ENCODE measurements at places on chromosomes 5 and 9. TPM values are rescaled to one million over a fixed set of nuclear protein-coding genes. Genes with fewer than 3 reads are reported as not detected.

DNA sequence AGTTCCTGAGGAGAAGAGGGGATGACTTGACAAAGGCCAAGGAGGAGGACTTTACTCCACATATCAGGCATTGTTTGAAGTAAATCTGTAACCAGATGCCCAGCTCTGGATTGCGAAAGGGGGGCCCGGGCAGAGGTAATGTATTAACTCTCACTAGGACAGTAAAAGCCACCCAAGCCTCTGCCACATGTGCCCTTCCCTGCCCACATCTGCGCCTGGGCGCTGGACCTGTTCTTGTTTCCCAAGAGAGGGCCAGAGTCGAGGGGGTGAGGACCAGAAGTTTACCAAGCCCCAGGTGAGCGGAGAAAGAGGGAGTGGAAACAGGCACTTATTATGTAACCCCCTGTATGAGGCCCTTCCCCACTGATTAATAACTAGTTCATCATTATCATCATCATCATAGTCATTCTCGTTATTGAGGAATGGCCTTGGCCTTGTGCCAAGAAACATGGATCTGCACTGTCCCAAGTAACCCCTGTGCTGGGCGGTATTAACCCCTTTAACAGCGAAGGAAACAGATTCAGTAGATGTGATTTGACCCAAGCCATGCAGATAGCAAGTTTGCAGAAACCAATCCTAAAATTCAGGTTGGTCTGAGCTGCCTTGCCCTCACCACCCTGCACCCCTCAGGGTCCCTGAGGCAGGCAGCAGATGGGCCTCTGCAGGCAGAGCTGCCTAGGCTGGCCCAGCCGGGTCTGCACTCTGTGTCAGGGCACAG, at the start of gene SLC23A1:
Gene SLC23A1, minus strand, starts transcription at position 23 of the 718 bp plus-strand sequence. CDS start 44 bp downstream, outside the sequence.
- H3K36me3 ChIP-seq, result no peaks in the 10 kb centered on the region
- no peak within 1 kb of the TSS for H3K27ac ChIP-seq
- peaks cover 8% of the 10 kb centered on the region for H3K4me1 ChIP-seq
- no peak within 1 kb of the TSS for H3K4me3 ChIP-seq

- no peak overlapping the region for H3K4me3 ChIP-seq
- H3K27ac ChIP-seq, result no peak overlapping the region
- no peaks in the 10 kb centered on the region for H3K36me3 ChIP-seq
- no peaks in the 10 kb centered on the region for H3K4me1 ChIP-seq
- no peak for DNase-seq
Measured at GRCh38 chr5:63262185-63262981, 683.8 kb downstream of the LRRC70 start.

- no peaks in the 10 kb centered on the region for H3K36me3 ChIP-seq
- no peak overlapping the region for H3K4me3 ChIP-seq
- no peaks in the 10 kb centered on the region for H3K27me3 ChIP-seq
- no peak for DNase-seq
Measured at GRCh38 chr9:131731644-131732043, 8.2 kb downstream of the RAPGEF1 start.

- no peaks in the 10 kb centered on the region for H3K27me3 ChIP-seq
- no peak for DNase-seq
- H3K4me3 ChIP-seq, result no peak overlapping the region
Measured at GRCh38 chr5:125521289-125521688, 774.9 kb upstream of the ZNF608 start.

GRCh38 chr9:68762570-68762969, 57.5 kb downstream of the PIP5K1B start:
- no peak for DNase-seq
- H3K4me1 ChIP-seq, result no peaks in the 10 kb centered on the region
- H3K4me3 ChIP-seq, result no peak overlapping the region
- H3K27ac ChIP-seq, result no peak overlapping the region
- no peaks in the 10 kb centered on the region for H3K36me3 ChIP-seq
- no peaks in the 10 kb centered on the region for H3K27me3 ChIP-seq

DNA sequence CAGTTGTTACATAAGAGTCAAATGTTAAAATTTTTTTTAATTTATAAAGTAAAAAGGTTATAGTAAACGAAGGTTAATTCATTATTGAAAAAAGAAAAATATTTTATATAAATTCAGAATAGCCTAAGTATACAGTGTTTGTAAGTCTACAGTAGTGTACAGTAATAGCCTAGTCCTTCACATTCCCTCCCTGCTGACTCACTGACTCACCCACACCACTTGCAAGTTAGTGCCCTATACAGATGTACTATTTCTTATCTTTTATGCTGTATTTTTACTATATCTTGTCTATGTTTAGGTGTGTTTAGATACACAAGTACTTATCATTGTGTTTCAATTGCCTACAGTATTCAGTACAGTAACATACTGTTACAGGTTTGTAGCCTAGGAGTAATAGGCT, 57.6 kb downstream of the MAMDC2 start:
- no peaks in the 10 kb centered on the region for H3K36me3 ChIP-seq
- no peak for DNase-seq
- H3K4me1 ChIP-seq, result peaks cover 4% of the 10 kb centered on the region
- H3K27ac ChIP-seq, result no peak overlapping the region

DNA sequence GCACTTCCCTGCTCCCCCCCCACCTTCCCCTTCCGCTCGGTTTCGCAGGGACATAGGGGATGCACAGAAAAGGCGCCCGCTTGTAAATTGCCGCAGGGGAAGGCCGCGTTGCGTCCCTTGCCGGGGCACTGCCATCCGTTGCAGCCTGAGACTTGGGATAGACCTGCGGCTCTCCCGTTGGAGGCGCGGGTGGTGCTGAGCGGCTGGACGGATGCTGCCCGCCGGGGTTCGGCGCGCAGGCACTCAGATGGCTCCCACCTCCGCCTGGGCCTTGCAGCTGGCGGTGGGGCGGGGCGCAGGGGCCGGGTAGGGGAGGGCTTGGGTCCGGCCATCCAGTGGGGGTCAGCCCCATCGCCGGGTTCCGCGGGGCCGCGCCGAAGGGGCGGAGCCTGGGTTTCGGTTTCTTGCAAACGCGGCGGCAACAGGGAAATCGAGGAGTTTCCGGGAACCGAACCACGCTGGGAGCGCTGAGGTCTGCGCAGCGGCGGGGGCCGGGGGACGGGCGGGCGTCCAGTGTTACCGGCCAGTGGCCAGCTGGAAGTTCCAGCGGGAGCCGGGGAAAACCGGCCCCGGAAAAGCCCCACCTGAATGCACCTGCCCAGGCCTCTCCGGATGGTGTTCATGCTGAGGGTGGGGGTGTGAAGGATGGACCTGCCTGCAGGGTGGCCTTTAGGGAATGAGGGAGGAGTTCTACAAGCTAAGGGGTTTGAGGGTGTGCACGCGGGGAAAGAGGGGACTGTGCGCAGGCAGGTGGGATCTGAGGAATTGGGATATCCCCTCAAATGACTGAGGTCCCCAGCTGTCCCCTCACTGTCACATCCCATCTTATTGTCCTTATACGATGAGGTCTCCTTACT, 6.3 kb upstream of the IRF1 start:
- H3K4me3 ChIP-seq, result peak overlapping the region; percentile 88
- peaks cover 2% of the 10 kb centered on the region for H3K27me3 ChIP-seq
- H3K4me1 ChIP-seq, result peaks cover 7% of the 10 kb centered on the region
- no peaks in the 10 kb centered on the region for H3K36me3 ChIP-seq
- H3K27ac ChIP-seq, result no peak overlapping the region

DNA sequence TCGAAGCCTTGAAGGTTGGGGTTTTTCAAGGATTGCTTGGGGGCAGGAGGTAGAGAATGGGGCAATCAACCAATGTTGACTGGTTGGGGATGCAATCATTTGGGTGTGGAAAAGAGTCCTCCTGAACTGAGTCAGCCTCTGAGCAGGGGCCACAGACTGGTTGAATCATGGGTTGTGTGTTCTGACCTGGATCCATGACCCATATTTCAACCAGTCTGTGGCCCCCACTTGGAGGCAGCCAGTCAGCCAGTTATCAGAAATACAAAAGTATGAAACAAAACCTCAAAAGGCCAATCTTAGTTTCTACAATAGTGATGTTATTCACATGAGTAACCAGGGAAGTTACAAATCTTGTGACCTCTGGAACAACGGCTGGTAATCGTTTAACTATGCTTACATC, 81.4 kb upstream of the RANBP6 start:
- H3K36me3 ChIP-seq, result no peaks in the 10 kb centered on the region
- no peaks in the 10 kb centered on the region for H3K4me1 ChIP-seq
- no peak overlapping the region for H3K27ac ChIP-seq
- H3K4me3 ChIP-seq, result no peak overlapping the region
- no peaks in the 10 kb centered on the region for H3K27me3 ChIP-seq

DNA sequence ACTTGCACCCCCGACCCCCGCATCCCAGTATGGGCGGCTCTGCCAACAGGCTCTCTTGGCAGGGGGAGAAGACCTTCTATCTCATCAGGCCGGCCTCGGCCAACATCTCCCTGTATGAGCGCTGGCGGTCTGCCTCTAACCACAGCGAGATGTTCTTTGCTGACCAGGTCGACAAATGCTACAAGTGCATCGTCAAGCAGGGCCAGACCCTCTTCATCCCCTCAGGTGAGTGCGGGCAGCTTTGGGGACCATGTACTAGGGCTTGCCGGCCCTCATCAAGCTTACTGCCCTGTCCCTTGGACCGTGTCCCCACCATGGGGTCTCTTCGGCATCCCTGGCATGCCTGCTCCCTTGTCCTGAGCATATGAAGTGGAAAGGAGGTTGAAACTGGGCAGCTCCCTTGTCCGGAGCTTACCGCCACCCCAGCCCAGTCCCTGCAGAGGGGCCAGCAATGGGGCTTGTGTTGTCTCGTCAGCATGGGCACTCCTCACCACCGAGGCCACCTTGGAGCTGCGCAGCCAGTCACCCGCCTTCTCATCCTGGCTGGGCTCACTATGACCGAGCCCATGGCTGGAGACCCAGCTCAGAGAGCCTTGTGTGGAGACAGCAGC, 78.1 kb downstream of the PHF2 start:
- no peaks in the 10 kb centered on the region for H3K27me3 ChIP-seq
- DNase-seq, result no peak
- H3K27ac ChIP-seq, result no peak overlapping the region
- H3K4me3 ChIP-seq, result no peak overlapping the region
- H3K4me1 ChIP-seq, result no peaks in the 10 kb centered on the region
- H3K36me3 ChIP-seq, result peaks cover 9% of the 10 kb centered on the region

DNA sequence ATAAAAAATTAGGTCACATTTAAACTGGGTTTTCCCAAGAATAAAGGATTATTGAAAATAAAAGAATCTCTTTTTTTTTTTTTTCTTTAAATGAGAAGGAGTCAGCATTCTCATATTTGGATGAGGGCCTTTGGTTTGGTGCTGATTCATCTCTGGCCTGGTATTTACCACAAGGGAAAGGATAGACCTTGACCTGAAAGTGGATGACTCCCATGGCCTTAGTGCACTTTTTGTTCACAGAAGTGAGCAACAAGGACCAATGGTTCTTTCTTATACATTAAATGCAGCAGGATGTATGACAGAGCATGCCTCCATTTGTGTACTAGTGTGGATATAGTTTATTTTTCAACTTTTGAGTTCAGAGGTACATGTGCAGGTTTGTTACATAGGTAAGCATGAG, 6.9 kb downstream of the YTHDC2 start:
- no peaks in the 10 kb centered on the region for H3K27me3 ChIP-seq
- H3K4me1 ChIP-seq, result no peaks in the 10 kb centered on the region
- no peak overlapping the region for H3K27ac ChIP-seq
- H3K4me3 ChIP-seq, result no peak overlapping the region
- H3K36me3 ChIP-seq, result peaks cover 18% of the 10 kb centered on the region

- DNase-seq, result no peak
- H3K4me1 ChIP-seq, result peaks cover 10% of the 10 kb centered on the region
- H3K27me3 ChIP-seq, result no peaks in the 10 kb centered on the region
- H3K4me3 ChIP-seq, result no peak overlapping the region
Measured at GRCh38 chr9:125472926-125473701, 211.5 kb downstream of the GAPVD1 start.

DNA sequence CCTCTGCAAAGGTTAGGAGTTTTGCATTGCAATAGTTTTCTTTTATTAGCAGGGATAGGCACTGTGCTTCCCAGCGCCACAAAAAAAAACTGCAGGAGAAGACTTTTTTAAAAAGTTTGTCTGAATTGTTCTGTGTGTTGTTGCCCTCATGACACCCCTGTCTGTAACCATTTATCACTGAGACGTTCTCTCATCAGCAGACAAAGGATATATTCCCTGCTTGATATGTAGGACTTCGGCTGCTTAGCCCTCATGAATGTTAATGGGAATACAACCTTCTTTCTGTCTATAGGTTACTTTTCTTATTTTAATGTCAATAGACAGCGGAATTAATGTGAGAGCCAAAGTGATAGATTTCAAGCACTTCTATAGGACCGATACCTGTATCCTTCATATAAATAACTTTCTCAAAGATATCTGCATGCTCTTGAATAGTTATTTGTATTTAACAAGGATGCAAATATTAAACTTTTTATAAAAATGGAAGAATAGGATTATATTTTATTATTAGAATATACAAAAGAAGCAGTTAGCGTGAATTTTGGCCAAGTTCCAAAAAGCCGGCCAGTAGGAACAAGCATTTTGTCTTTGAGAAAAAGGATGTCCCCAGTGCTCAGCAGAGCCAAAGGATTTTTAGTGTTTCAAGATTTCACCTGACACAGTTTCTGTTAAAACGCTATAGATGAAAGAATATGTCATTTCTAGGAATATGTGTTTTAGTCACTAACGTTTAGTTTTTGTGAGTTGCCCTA, 1.5 kb upstream of the LYSMD3 start:
- no peaks in the 10 kb centered on the region for H3K36me3 ChIP-seq
- no peak overlapping the region for H3K27ac ChIP-seq
- no peak overlapping the region for H3K4me3 ChIP-seq

DNA sequence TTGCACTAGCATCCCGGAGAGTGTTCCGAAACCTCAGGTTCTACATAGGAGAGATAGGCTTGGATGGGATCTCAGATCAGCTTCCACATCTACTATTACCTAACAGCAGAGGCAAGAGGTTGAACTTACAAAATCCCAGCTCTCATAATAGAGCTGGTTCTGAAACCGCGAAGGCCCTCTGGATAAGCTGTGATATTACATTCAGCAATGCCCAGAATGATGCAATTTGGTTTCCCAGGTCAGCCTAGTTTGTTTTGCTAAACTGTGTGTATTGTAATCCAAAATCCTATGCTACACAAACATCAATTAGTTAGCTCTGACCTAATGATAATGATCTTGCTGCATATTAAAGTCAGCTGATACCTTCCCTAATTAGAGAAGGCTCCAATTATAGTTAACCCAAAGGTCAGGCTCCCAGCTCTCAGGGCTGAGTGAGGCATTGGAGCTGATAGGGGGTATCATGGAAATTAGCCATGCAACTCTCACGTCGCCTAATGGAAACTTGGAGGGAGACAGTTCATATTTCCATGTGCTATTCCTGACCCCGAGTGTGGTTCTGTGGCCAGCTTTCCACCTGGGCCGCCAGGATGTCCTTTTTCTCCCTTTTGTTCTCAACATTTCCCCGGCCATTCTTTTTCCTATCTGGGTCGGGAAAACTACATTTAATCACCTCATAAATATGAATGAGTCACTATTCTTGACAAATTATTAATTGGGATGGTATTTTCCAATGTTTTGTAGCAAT, 278.4 kb upstream of the IRX1 start:
- DNase-seq, result no peak
- no peak overlapping the region for H3K4me3 ChIP-seq
- H3K4me1 ChIP-seq, result no peaks in the 10 kb centered on the region
- no peaks in the 10 kb centered on the region for H3K36me3 ChIP-seq

The TAF11L5 gene
- not detected for total RNA-seq

The CD14 gene
- total RNA-seq, result 0.48 TPM

The ADAMTS6 gene
- total RNA-seq, result 1.7 TPM

The PCDHAC1 gene
- total RNA-seq, result 4.5 TPM

The F12 gene
- 6.5 TPM for total RNA-seq

Measured in H1 (cell line).